ENCODE measurements at places on chromosomes 1 and 21.

DNA sequence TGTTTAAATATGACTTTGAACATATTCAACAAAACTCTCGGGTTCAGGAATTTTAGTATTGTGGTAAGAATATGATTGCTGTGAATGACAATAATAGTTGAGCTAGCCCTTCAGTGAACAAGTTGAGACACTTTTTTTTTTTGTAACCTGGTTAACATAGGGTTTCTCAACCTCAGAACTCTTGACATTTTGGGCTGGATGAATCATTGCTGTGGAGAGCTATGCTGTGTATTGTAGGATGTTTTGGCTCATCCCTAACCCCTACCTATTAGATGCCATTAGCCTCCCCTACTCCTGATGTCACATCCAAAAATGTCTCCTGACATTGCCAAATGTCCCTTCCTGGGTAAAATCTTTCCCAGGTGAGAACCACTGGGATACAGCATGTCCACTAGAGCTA is 113.7 kb downstream of the RUNX1 start:
- H3K4me3 ChIP-seq, result no peak overlapping the region
- no peak overlapping the region for H3K27ac ChIP-seq
- no peak for DNase-seq
- no peaks in the 10 kb centered on the region for H3K36me3 ChIP-seq

DNA sequence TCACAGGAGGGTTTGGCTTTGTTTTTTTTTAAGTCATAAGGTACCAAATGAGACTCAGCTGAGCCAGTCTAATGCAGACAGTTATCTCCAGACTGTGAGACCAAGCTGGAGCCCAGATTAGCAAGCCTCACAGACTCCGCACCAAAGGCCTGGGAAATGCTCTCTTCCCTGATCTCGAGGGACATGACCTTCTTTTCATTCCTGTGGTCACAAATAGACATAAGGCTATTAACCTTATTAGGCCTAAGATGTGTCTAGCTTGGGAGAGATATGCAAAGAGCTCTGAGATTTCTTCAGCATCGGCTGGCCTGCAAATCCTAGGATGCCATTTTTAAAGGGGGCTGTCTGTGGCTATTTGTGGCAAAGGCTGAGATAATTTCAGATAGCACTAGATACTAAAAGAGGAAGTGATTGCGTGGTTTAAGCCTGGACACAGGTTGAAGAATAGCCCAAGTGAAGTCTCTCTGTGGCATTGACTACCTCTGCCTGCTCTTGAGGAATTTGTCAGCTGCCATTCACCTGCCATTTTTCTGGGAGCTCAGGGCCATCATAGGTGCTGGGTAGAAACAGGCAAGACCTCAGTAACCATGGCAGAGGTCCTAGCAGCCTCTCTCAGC is 301.3 kb downstream of the SIPA1L2 start:
- no peak overlapping the region for H3K4me3 ChIP-seq
- no peaks in the 10 kb centered on the region for H3K36me3 ChIP-seq
- DNase-seq, result no peak
- no peaks in the 10 kb centered on the region for H3K27me3 ChIP-seq
- H3K27ac ChIP-seq, result no peak overlapping the region

GRCh38 chr1:27557596-27558340 is 46.2 kb downstream of the AHDC1 start:
- H3K27me3 ChIP-seq, result no peaks in the 10 kb centered on the region
- no peaks in the 10 kb centered on the region for H3K36me3 ChIP-seq
- H3K27ac ChIP-seq, result peak overlapping the region; percentile 25
- no peak for DNase-seq
- H3K4me3 ChIP-seq, result no peak overlapping the region
- peaks cover 26% of the 10 kb centered on the region for H3K4me1 ChIP-seq

GRCh38 chr1:159851407-159851806 is 11.1 kb downstream of the VSIG8 start:
- peaks cover 13% of the 10 kb centered on the region for H3K4me1 ChIP-seq
- H3K27ac ChIP-seq, result no peak overlapping the region
- DNase-seq, result no peak
- no peaks in the 10 kb centered on the region for H3K27me3 ChIP-seq
- no peak overlapping the region for H3K4me3 ChIP-seq

DNA sequence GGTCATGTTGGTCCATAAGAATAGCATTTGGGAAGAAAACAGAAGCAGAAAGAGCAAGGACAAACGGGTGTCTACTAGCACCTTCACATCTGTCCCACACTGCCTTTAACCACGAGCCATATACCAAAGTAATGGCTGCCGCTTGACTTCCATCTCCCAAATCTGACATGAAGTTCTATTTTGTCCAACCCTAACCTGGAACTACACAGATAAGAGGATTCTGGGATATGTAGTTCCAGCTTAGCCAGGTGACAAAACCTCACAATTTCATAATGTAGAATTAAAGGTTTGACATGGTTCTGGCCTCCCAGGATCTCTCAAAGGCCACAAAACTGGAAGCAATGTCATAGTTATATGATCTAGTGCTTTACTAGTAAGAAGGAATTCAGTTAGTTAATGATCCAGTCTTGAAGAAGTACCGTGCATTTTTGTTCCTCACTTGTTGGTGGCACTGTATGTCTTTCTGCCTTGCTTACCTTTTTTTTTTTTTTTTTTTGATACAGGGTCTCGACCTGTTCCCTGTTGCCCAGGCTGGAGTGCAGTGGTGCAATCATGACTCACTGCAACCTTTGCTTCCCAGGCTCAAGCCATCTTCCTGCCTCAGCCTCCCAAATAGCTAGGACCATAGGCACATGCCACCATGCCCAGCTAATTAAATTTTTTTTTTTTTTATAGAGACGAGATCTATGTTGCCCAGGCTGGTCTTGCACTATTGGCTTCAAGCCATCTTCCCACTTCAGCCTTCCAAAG is 17.5 kb downstream of the PTGFRN start:
- H3K36me3 ChIP-seq, result no peaks in the 10 kb centered on the region
- no peak overlapping the region for H3K4me3 ChIP-seq
- no peaks in the 10 kb centered on the region for H3K27me3 ChIP-seq
- no peak for DNase-seq

DNA sequence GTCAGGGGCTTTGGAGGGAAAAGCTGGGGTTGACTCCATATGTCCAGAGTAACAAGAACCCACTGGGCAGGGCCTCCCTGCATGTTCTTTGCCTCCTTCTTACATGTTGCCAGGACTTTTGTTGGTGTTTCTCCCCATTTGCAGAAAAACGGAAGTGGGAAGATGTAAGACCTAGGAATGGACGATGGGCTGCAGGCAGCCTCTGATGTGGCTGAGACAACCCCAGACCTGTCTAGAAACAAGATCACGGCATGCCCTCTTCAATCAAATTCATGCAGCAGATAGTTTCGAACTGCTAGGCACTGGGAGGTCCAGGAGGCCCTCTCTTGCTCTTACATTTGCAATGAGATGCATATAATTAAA is 3.4 kb downstream of the FAM43B start:
- no peaks in the 10 kb centered on the region for H3K4me1 ChIP-seq
- peaks cover 12% of the 10 kb centered on the region for H3K27me3 ChIP-seq
- DNase-seq, result no peak
- H3K4me3 ChIP-seq, result no peak overlapping the region
- no peak overlapping the region for H3K27ac ChIP-seq

GRCh38 chr1:203509135-203509534 is 15.2 kb downstream of the OPTC start:
- H3K27me3 ChIP-seq, result no peaks in the 10 kb centered on the region
- no peak overlapping the region for H3K27ac ChIP-seq
- H3K36me3 ChIP-seq, result no peaks in the 10 kb centered on the region
- H3K4me3 ChIP-seq, result no peak overlapping the region
- no peak for DNase-seq

DNA sequence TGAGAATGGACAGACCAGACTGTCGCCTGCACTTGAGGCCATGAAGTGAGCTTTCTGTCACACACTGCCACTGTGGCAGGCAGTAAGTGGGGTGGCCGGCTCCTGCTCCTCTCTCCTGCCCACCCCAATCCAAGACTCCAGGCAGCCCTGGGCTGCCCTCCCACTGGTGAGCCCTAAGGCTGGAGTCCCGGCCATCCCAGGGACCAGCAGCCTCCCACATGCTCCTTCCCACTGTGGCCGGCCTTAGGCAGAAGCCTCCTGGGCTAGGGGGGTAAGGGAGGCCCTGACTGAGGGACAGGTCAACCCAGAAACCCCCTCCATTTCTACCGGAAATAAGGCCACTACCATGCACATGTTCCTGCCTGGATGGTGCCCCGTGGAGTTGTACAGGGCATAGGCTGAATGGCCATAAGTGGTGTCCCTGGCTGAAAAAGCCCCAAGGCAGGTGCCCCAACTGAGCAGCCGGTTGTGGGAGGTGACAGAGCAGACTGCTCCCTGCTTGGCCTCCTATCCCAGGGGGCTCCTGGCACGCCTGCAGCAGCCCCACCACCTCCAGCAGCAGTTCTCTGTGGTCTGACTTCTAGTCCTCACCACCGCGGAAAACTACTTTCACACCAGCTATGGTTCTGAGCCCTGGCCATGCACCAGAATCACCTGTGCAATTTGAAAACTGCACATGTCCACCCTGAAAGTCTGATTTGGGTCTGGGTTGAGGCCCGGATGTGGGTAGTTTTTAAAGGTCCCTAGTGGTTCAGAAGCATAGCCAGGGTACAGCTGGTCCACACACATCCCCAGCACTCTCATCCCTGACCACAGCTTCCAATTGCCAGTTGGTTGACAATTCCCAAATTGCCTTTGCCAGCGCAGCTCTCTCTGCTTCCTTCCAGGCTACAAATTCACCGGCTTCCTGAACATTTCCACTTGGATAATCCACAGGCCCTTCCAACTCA is 1.6 kb upstream of the ARTN start:
- no peak overlapping the region for H3K27ac ChIP-seq
- H3K36me3 ChIP-seq, result no peaks in the 10 kb centered on the region
- DNase-seq, result no peak

GRCh38 chr1:116257836-116258235 is 115.2 kb upstream of the ATP1A1 start:
- H3K27me3 ChIP-seq, result no peaks in the 10 kb centered on the region
- no peak overlapping the region for H3K27ac ChIP-seq
- H3K36me3 ChIP-seq, result no peaks in the 10 kb centered on the region
- H3K4me1 ChIP-seq, result no peaks in the 10 kb centered on the region
- DNase-seq, result no peak

DNA sequence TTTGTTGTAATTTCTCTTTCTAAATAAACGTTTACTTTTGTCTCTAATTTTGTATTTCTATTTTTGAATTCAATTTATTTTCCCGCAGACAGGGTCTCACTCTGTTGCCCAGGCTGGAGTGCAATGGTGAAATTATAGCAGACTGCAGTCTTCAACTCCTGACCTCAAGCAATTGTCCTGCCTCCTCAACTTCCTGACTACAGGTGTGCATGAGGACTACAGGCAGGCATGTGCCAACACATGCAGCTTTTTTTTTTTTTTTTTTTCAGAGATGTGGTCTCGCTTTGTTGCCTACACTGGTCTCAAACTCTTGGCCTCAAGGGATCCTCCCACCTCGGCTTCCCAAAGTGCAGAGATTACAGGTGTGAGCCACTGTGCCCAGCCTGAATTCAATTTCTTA is 36.7 kb upstream of the IL20 start:
- H3K36me3 ChIP-seq, result no peaks in the 10 kb centered on the region
- DNase-seq, result no peak
- H3K27me3 ChIP-seq, result no peaks in the 10 kb centered on the region
- H3K4me1 ChIP-seq, result peaks cover 34% of the 10 kb centered on the region
- no peak overlapping the region for H3K4me3 ChIP-seq
- no peak overlapping the region for H3K27ac ChIP-seq

DNA sequence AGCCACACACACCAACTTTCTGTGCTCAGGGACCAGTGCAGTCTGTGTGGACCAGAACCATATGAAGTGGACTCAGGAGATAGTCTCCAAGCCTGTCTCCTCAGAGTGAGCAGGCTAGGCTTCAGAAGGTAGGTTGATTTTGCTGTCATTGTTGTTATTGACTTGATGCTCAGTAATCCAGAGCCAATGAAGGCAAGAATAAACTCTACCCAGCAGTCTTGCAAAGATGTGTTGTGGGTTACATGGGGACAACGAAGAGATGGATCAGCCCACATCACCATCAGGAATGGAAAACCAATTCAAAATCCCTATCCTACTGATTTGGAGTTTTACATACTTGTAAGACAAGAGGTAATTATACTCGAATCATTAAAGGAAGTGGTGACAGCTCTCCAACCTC is 37.4 kb downstream of the PHC2 start:
- H3K27me3 ChIP-seq, result no peaks in the 10 kb centered on the region
- no peak overlapping the region for H3K4me3 ChIP-seq
- no peak for DNase-seq
- H3K36me3 ChIP-seq, result no peaks in the 10 kb centered on the region
- H3K4me1 ChIP-seq, result no peaks in the 10 kb centered on the region
- H3K27ac ChIP-seq, result no peak overlapping the region

Measured in CD8-positive, alpha-beta memory T cell (primary cell).